Stimulated activated CD8-positive, alpha-beta memory T cell treated with anti-CD3 and anti-CD28 coated beads, Interleukin-7, amount 100 ng/mL, for 1 hour (primary cell): ENCODE measurements at places on chromosomes 13 and 19.
A peak's percentile ranks its signal among the peaks of the same experiment; 100 is the strongest.

DNA sequence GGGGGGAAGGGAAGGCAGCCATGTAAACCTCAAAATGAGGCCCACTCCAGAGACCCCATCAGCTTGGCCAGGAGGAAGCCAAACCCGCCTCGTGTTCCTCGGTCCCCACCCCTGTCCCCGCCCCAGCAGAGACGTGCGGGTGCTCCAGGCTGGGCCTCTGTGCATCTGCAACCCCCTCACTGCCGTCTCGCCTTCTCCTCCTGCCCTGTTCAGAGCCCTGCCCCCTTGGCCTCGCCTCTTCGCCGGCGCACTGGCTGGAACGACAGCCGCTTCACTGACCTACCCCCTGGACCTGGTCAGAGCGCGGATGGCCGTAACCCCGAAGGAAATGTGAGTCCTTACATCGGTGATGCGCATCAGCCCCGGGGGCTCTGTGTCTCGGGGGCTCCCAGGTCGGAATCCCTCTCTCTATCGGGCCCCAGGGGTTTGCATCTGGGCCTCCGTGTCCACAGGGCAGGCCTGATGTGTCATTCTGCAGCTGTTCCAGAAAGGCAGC, 32.2 kb downstream of the TMEM161A start:
- DNase-seq = no peak

GRCh38 chr13:85816413-85816812, 17.2 kb upstream of the SLITRK6 start:
- no peak for DNase-seq

- no peak for DNase-seq
These were observed at the start of gene GDF15 for GRCh38 chr19:18385675-18386542. TSS of gene GDF15 (plus strand) at chr19:18386158. CDS start at chr19:18386190, 32 bp downstream.

GRCh38 chr13:56528040-56528790, 612.5 kb upstream of the PRR20A start:
- no peak for DNase-seq

DNA sequence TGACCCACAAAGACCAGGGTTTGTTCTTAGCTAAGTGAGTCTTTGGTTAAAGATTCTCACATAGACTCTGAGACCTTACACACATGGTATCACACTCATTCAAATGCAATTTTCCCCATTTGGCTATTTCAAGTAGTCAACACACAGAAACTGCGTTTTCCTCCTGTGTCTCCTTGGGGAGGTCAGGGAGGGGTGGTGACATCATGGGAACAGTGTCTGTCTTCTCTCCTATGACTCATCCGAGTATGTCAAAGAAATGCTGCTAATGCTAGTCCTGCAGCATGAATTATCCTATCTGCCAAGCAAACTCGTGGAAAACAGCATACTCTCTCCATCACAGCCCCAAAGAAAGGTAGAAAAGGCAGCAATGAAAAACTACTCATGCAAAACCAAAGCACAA, 100.2 kb downstream of the ENOX1 start:
- DNase-seq = no peak

- DNase-seq = no peak
These were observed 5.1 kb downstream of the NOTCH3 start for GRCh38 chr19:15195371-15196334.

DNA sequence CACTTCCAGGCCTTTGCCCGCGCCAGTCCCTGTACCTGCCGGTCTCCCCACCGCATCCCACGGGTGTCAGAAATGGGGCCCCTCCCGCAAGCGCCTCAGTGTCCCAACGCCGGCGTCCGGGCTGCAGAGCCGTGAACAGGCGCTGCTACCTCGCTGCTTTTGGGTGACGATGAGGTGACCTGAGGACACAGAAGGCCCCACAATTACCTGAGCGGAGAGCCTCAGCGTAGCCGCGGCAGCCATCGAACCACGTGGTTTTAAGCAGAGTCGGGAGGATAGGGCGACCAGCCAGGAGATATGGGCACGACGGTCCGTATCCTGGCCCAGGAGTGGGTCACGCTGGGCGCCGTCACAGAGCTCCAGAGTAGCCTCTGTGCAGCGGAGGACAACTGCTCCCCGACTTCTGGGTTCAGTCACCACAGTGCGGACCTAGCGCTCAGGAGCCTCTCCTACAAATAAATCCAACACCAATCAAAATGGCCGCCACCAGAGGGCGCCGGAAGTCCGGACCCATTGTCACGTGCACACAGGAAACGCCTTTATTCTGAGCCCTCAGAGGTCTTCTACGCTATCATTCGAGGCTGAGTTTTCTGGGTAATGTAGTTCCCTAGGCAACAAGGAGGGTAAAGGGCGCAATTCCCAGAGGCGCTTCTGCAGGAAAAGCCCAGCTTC, at the start of gene ZNF814:
Gene ZNF814, minus strand, starts transcription at position 478 of the 672 bp plus-strand sequence. Its CDS starts 235 bp downstream, at position 243.
- peak; percentile 69 for DNase-seq

- DNase-seq = no peak
These were observed 97.1 kb downstream of the HSPH1 start for GRCh38 chr13:31064636-31065035.

- no peak for DNase-seq
These were observed 1527.0 kb upstream of the SLC10A2 start for GRCh38 chr13:104593251-104593576.

- no peak for DNase-seq
These were observed 5.0 kb downstream of the WASF3 start for GRCh38 chr13:26562512-26562890.

GRCh38 chr13:100490692-100491091, 97.9 kb downstream of the GGACT start:
- DNase-seq = no peak

DNA sequence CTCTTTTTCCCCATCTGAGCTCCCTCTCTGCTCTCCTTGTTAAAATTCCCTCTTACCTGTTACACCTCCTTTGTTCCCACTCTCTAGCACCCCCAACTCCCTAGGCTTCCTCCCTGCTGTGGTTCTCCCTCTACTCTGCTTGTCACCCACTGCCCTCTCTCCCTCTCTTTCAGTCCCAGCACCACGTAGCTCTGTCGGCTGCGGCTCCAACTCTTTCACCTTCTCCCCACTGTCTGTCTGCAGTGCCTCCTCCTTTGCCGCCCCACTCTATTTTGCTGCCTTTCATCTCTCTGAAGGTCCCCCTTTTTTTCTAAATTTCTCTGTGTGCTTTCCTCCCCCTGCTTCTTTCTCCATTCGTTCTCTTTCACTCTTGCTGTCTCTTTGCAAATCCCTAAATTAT, 1.1 kb downstream of the ZNF836 start:
- no peak for DNase-seq

DNA sequence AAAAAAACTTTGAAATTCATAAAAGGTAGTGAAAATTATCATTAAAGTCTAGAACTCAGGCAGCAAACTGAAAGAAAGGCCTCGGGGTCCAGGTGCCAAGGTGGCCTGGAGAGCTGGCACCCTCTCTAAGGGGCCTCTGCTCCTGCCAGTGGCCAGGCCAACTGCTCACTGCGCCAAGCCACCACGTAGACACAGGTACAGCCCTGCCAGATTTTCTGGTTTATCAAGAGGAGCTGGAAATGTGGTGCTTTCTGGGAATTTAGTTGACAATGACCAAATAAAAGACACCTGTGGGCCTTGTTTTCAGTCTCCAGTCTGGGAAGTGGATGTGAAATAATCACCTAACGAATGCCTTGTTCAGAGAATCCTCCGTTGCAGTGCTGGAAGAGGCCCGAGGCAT, 22.8 kb downstream of the ZNF574 start:
- DNase-seq = no peak

GRCh38 chr19:34109596-34109995, 62.7 kb upstream of the LSM14A start:
- no peak for DNase-seq

DNA sequence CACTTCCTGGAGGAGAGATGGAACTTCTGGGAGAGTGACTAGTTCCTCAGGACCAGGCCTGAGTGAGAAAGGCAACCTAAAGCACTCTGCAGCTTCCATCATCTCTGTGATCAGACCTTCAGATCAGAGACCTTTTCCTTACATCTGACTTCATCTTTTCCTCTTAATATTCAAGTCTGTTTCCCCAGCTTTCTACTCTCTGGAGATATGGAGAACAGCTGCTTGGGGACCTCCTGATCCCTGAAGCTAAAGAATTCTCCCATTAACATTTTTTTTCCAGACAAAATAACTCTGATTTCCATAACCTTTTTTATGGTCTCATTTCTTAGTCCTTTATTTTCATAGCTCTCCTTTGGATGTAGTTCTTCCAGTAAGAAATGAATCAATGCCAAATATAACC, 133.4 kb upstream of the FNDC3A start:
- no peak for DNase-seq

- DNase-seq = no peak
These were observed 3.2 kb upstream of the MAB21L1 start for GRCh38 chr13:35479706-35480105.

DNA sequence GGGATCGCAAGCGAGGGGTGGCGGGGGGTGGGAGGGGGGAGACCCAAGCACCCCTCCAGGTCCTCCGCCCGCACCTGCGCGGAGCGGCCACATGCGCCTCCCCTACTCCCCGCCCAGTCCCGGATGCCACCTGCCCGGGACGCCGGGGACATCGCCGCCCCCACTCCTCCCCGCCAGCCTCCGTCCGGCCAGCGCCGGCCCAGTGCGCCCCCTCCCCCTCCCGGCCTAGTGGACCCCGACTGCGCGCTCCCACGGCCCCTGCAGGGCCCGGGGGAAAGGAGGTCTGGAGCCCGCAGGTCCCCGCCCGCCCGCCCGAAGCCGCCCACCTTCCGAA, 263 bp downstream of the RHPN2 start:
- no peak for DNase-seq

GRCh38 chr13:24564881-24565280, 52.3 kb upstream of the PARP4 start:
- no peak for DNase-seq

DNA sequence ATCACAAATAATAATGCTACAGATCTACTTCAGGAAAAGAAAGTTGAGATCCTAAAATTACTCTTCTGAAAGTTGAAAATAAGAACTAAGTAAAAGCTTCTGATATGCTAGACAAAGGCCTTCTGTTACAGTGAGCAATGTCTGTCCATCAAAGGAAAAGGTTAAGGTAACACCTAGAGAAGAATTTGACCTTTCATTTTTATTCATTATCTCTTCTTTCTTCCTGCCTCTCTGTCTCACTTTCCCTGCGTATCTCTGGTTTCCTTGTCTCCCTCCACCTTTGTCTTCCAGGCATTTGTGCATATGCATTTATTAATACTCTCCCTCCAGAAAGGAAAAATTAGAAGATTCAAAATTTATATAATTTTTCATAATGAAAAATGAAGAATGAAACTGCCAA, 49.0 kb downstream of the ZAR1L start:
- DNase-seq = no peak

DNA sequence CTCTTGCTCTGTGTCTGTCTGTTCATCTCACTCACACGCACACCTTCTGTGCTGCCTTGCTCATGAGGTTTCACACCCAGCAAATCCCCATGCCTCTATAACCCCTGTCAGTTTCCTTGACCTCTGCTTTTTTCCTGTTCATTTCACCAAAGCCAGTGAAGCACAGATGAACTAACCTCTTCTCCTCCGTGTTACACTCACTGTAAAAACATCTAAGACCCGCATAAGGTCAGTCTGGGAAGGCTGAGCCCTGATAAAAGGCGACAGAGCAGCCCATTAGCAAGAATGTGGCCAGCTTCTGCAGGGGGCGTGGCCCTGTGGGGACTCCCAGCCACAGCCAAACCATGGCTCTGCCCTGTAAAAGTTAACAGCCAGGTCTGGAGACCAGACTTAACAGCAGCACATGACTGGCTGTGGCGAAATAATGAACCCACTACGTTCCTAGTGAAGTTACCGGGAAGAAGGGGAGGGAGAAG, 42.8 kb upstream of the NPAS1 start:
- no peak for DNase-seq

GRCh38 chr19:10747271-10747670, 29.4 kb downstream of the DNM2 start:
- no peak for DNase-seq

DNA sequence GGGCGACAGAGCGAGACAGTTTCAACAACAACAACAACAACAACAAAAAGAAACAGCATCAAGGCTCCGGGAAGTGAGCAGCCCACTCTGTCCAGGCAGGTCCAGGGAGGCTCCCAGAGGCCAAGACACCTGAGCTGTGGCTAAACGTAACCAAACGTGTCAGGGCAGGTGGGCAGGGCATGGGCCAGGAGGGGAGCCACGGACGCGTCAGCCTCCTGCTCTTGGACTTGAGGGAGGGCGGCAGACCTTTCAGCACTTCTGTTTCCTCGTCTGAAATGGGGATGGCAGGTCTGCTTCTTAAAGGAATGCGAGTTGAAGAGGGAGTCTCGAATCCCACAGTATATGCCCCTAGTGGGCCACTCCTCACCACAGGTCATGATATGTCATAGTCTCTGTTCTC, 53.8 kb downstream of the MYO9B start:
- DNase-seq = no peak

GRCh38 chr19:39405261-39405957, 1.2 kb upstream of the ZFP36 start:
- no peak for DNase-seq

DNA sequence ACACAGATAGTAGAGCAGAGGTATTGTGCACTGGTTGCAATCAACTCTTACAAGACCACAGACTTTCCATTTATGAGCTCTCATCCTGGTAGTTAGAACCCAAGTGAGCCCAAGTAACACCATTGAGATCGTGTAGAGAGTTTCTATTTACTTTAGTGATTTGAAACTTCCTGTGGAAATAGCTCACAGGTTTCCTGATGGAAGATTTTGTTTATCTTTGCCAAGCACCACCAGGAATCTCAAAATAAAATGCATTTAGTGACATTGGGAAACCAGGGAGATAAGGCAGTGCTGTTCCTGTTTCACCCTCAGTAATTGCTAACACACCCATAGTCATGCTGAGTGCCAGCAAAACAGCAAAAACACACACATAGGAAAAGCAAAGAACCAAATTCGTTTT, 102.5 kb downstream of the FLT1 start:
- DNase-seq = no peak

- no peak for DNase-seq
These were observed 9.5 kb downstream of the PIP5K1C start for GRCh38 chr19:3690551-3691371.

DNA sequence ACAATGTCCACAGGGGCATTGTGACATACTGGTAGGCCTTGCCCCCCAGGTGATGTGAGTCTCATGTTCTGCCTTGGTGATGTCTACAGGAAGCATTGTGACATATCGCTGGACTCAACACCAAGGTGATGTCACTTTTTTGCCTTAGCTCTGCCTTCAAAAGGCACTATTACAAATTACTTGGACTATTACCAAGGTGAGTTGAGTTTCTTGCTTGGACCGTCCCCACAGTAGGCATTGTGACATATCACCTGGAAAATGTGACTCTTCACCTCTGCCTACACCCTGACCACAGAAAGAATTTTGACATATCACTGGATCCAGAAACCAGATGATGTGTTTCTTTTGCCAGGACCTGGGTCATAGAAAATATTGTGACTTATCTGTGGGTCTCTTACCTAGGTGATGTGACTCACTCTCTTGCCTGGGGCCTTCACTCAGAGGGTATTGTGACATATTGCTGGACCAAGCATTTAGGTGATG, 60.6 kb upstream of the ZNF724 start:
- DNase-seq = no peak

DNA sequence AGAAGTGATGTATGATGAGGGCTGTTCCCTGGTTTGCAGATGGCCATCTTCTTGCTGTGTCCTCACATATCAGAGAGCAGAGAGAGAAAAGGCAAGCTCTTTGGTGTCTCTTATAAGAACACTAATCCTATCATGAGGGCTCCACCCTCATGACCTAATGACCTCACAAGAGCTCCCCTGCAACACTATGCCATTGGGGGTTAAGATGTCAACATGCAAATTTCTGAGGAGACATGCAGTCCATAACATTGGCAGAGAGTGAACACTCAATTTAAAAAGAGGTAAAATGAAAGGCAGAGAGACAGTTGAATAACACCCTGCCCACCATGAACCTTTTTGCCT, 10.9 kb downstream of the FAM187B start:
- no peak for DNase-seq
